ENCODE measurements at places on chromosomes 7 and 10.

- DNase-seq = no peak
These were observed 69.5 kb downstream of the ZNF800 start for GRCh38 chr7:127322832-127323493.

- DNase-seq = no peak
These were observed 32.5 kb downstream of the PCLO start for GRCh38 chr7:83130191-83130590.

DNA sequence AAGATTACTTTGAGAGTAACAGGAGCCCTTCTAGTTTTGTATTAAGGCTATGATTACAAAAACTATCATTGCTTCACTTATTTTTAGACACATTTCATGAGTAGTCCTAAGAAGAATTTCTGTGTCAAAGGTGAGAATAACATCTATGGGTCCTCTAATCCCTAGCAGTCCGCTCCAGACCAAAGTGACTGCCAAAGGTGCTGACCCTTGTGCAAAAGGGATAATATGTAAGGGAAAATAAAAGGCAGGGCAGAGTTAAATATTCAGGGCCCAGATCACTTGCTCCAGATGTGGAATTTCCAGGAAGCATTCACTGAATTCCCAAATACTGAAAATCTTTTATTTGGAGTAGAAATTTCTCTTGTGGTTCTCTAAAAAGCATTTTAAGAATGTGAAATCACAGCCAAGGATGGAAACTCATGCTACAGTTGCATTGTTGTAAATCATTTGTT, 29.3 kb downstream of the RHOBTB1 start:
- peak; percentile 81 for DNase-seq

GRCh38 chr7:2820508-2820934, 23.6 kb downstream of the GNA12 start:
- DNase-seq = peak; percentile 92

GRCh38 chr10:22437620-22438588, 92.6 kb downstream of the SPAG6 start:
- DNase-seq = peak; percentile 29

DNA sequence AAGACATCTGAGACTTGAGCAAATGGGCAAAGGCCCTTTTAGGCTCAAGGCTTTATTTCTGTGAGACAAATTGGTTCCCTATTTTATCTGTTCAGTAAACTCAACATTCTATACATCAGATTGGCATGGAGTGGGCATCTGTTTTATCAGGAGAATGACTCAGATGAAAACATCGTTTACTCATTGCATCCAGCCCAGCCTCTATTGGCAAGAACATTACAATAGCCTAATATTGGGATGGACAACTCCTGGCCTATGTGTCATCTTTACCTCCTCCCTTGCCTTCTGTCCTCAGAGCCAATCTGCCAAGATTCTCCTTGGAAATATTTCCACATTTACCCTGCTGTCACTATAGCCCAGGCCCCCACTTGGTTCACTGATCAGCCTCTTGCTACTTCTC, 5.5 kb upstream of the BLNK start:
- no peak for DNase-seq

DNA sequence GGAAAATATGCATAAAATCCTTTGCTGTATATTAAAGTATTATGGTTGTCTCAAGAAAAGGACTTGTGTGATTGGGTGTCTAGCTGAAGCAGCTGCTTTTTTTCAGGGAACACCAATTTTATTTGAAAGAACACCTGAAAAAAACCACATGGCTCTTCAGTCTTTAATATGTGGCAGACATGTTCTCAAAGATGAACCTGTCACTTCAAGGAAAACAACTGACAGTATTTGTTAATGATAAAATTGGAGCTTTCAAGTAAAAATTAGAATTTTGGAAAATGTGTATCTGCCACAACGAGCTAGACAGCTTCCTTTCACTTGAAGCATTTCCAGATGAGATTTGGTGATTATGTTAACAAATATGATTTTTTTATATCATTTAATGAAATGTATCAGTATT, 59.3 kb downstream of the INHBA start:
- DNase-seq = no peak

GRCh38 chr7:32616625-32617024, 121.3 kb downstream of the AVL9 start:
- peak; percentile 88 for DNase-seq

All from renal cortical epithelial cell (primary cell).